C1 segment of cervical spinal cord (tissue), 14 donors: ENCODE measurements at places on chromosomes 7 and 10.
A peak's percentile ranks its signal among the peaks of the same experiment; 100 is the strongest.

- DNase-seq = no peak
These were observed 26.5 kb upstream of the SAMD8 start for GRCh38 chr10:75084834-75085384.

GRCh38 chr10:110273474-110273873 is 31.2 kb downstream of the SMNDC1 start:
- no peak for DNase-seq

GRCh38 chr7:111138586-111138985 is 47.7 kb downstream of the LRRN3 start:
- no peak for DNase-seq

- no peak for DNase-seq
These were observed 233.6 kb downstream of the SNX13 start for GRCh38 chr7:17706734-17707133.

GRCh38 chr7:4113976-4114375 is 568.1 kb upstream of the FOXK1 start:
- DNase-seq = no peak

- no peak for DNase-seq
These were observed 224.0 kb upstream of the FERD3L start for GRCh38 chr7:19369182-19369581.

- no peak for DNase-seq
These were observed 4.5 kb downstream of the PLEKHA1 start for GRCh38 chr10:122379041-122379440.

DNA sequence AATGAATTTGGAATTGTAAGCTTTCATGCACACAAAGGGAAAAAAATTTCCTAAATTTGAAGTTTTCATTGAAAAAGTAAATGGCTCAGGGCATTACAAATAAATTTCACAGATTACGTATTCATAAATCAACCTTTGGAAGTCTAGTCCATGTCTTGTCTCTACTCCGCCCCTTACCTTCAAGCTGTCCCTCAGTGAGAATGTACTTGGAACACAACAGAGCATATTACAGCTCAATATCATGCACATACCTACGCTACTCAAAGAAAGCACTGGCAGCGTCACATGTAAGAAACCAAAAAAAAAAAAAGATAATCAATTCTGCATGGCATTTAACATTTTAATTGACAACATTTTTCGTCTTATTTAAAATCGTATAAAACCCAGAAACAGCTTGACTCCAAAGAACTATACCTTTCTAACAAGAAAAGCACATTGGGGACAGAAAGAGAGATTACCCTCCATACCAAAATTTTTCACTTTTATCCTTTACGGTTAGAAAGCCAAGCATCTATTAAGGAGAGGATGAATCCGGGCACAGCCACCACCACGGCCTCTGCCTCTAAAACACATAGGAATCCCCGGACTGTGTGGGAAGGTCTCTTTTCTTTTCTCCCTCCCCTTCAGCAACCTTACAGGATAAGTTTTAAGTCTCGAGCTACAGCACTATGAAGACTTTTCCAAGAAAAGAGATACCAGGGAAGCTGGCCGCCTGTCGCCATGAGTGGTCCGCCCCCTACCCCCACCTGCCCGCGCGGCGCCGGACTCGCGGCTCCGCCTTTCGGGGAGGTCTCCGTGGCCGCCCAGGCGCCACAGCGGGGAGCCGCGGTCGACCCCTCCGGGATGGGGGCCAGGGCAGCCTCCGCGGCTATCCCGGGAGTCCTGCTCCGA is 1.1 kb downstream of the JMJD1C start:
- DNase-seq = peak; percentile 52

DNA sequence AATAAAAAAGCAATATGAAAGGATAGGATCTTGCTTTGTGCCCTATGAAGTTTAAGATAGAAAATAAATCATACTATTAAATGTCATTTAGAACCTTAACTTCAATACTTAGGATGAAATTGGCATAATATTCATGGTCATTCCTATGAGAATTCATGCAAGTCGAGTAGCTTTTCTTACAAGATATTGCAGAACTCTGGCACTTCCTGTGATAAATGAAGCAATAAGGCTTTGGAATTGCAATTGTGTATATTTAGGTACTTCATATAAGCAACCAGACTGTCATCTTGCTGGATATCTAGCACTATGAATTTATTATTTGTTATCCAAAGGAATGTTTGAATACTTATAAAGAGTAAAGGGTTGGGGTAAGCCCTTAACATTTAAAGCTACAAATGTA is 116.5 kb downstream of the ZNF438 start:
- DNase-seq = no peak

DNA sequence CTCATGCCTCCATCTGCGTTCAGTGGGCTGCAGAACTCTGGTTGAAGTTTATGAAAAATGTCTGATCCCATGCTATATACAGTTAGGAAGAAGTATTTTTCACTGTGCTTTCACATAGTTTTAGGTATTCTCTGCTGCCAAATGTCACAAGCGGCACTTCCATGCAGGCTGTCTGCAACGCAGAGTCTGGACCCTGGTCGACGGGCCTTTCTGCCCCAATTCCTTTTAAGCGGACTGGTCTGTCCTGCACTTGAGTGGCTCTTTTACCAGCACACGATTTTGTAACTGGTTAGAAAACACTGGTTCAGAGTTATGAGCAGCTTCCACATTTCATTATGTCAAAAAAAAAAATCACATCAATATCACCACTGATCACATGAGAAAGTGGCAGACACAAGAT is 143.0 kb downstream of the DIP2C start:
- no peak for DNase-seq

DNA sequence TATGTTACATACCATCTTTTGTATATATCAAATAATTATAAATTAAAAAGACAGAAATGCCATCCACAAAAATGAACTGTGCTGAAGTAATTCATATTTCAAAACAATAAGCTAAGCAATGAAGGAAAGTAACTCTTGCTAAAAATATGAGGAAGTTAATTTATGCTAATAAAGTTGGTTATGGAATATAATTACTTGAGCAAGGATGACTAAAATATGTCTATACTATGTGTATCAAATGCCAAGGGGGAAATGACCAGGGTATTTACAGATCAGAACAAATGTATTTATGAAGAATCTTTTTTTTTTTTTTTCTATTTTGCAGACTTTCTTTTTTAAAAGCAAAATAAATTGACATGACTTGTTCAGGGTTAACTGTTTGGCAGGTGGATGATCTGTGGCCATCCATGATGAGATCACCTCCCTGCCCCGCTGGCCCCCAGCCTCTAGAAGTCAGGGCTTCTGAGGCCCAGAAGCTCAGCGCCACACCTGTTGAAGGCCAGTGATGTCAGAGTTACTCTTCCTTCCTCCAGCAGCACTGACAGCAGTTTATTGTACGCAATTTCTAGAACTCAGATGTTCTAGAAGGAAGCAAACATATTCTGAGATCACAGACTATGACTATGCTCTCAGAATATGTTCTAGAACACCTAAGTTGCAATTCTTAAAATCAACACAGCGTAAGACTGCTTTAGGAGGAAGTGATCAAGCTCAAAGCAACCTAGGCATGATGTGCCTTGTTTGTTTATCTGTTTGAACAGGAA is 196.1 kb upstream of the KLF14 start:
- DNase-seq = no peak

DNA sequence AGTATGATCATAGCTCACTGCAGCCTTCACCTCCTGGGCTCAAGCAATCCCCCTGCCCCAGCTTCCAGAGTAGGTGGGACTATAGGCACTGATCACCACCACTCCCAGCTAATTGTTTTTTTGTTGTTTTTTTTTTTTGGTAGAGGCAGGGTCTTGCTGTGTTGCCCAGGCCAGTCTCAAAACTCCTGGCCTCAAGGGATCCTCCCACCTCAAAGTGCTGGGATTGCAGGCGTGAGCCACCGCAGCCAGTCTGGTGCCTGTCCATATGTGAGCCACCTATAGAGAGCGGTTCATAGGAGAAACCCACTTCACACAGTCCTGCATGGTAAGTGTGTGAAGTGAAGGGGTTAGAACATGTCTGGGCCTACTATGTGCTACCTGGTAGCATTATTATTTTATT is 47.5 kb downstream of the SLC29A4 start:
- DNase-seq = no peak

GRCh38 chr7:75967487-75967997 is 26.9 kb downstream of the TMEM120A start:
- peak; percentile 51 for DNase-seq

- DNase-seq = no peak
These were observed 11.7 kb upstream of the TMEM106B start for GRCh38 chr7:12199363-12199762.

- DNase-seq = no peak
These were observed 498 bp upstream of the CALHM2 start for GRCh38 chr10:103452506-103453230.

DNA sequence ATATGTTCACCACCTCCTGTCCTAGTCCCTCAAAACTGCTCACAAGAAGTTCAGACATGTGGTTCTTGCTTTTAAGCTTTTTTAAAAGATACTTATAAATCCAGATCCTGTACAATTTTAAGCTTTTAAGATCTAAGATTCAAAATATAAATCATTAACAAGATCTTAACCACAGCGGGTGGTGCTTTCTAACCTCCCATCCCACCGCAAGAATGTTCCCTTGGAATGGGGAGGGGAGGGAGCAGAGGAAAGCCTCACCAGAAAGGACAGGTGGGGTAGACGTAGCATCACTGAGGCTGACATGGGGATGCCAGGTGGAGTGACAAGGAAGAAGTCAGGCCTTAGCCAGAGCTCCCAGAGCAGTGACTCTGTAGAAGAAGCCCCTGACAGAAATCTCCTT is 133.5 kb downstream of the C1GALT1 start:
- no peak for DNase-seq

- DNase-seq = no peak
These were observed 1.1 kb downstream of the EPHA1 start for GRCh38 chr7:143407287-143408251.

- DNase-seq = no peak
These were observed 1601.9 kb downstream of the REEP3 start for GRCh38 chr10:65123120-65123519.

DNA sequence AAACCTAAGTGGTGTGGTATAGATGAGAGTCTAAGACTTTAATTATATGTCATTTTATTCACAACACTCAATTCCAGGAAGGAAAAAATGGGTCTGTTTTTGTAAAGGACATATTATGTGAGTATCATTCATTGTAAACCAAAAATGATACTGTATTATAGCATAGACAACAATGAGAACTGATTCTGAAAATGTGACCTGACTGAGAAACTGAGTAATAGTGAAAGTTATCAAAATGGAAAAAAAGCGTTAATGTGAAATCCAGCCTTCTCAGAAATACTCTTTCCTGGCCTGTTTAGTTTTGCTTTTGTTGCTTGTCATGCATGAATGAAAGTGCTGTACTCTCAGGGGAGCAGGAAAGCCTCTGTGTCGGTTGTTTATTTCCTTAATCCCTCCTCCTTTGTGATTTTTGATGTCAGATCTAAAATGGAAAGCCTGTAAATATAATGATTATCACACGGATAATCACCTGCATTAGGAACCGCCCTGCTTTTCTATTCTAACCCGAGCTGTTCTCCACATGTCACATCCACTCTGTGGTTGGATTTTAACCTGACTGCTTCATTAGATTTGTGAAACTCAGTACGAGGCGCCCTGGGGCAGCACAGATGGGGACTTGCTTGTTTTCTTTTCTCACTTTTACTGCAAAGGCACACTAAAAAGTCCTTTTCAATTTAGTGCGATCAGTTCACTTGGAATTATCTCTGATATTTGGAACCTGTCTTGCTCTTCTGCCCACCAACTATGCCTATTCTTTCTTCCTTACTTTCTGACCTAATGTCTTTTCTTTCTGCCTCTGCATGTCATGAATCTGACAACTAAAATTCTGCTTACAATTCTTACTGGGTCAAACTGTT is 240.9 kb upstream of the KAT6B start:
- no peak for DNase-seq

- no peak for DNase-seq
These were observed 64.5 kb downstream of the CARD11 start for GRCh38 chr7:2979201-2979631.

DNA sequence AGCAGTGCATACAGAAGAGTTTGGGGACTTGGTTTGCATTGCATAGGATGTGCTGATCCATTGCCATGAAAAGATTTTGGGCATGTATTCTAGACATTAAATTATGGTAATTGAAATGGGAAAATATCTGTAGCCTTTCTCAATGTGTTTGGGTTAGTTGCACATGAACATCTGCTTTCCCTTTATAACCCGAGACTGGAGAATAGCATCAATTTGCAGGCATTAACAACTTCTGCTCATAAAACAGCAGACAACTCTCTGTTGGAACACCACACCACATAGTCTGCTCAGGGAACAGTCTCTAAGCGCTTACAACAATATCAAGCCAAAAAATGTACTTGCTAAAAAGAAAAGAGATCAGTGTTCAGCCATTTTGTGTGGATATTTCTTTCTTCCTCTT is 1391.1 kb upstream of the LRRTM3 start:
- DNase-seq = no peak

GRCh38 chr10:64648915-64649314 is 1127.7 kb downstream of the REEP3 start:
- no peak for DNase-seq

DNA sequence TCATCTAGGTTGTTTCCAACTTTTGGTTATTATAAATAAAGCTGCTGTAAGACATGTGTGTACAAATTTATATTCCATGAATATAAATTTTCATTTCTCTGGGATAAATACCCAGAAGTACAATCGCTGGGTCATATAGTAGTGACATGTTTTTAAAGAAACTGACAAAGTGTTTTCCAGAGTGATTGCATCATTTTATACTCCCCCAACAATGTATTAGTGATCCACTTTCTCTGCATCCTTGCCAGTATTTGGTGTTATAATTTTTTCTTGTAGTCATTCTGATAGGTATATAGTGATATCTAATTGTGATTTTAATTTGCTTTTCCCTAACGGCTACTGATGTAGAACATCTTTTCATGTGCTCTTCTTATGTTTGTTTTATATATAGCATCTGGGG is 27.0 kb upstream of the ARHGAP21 start:
- DNase-seq = no peak

- no peak for DNase-seq
These were observed 586 bp upstream of the ANKRD26 start for GRCh38 chr10:27100813-27101347.

- DNase-seq = no peak
These were observed 3.3 kb downstream of the MYO1G start for GRCh38 chr7:44975331-44976039.

DNA sequence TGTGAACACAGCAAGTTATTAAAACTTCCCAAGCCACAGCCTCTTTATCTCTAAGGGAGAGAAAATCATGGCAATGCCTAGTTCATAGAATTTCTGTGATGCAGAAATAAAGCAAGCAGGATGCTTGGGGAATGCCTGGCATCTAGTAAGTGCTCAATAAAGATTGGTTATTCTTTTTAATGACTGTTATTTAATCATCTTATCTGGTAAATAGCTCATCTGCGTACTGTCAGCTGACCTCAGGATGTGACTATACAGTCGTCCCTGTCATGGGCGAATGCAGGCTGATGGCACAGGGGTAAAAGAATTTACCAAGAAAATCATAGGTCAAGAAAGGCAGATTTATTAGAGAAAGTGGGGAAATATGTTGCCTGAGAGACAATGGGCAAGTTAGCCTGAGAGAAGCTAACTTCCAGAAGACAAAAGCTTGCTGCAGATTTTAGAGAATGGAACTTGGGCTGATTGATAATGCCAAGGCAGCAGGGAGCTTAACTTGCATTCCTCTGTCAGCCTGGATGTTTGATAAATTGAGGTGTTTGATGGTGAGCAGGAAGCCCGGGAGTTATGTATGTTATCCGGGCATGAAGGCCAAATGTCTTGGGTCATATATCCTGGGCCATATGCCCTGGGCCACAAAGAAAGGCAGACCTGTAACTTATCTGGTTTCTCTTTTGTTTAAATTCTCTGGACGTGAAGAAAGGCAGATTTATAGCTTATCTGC is 126.0 kb downstream of the KCNMA1 start:
- no peak for DNase-seq
